Endothelial cell of umbilical vein (primary cell): ENCODE measurements at places on chromosomes 3 and 15. TPM values are rescaled to one million over a fixed set of nuclear protein-coding genes. Genes with fewer than 3 reads are reported as not detected.

GRCh38 chr3:153396581-153396980, 234.6 kb downstream of the RAP2B start:
- DNase-seq = no peak

- no peak for DNase-seq
Measured at GRCh38 chr3:102483556-102483955, 48.7 kb downstream of the ZPLD1 start.

DNA sequence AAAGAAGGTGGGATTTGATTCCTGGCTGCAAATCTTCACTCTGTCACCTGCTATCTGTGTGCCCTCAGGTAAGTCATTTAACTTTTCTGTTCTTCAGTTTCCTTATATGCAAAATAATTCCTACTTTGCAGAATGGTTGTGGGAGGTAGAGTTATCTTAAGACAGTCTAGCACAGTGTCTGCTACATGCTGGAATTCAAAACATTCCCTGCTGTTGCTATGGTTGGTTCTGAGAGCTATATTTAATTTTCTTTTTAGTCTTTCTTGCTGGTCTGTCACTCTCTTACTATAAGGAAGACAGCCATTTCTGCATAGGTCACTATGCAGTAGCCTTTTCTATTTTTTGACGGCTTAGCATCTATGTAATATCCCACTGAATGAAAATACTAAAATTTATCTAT, 4.0 kb upstream of the ADPGK start:
- DNase-seq = no peak

TMEM207 gene
- total RNA-seq = not detected in 2 replicates

DNA sequence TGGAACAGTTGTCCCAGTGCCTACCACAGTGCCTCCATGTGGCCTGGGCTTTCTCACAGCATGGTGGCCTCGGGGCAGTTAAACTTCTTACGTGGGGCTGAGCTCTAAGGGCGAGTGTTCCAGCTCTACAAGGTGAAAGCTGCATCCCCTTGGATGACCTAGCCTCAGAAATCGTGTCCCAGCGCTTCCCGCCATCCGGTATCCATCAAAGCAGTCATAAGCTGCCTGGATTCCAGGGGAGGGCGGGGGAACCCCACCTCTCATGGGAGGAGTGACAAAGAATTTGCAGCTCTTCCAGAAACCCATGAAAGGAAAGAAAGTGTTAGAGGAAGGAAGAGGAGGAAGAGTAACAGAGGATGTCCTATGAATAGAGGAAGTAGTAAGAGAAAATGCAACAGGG, 45.8 kb upstream of the CCDC174 start:
- DNase-seq = no peak

- no peak for DNase-seq
Measured at GRCh38 chr3:48926425-48927392, 8.1 kb downstream of the ARIH2 start.

GRCh38 chr3:17190353-17191078, 305.8 kb downstream of the PLCL2 start:
- DNase-seq = no peak

DNA sequence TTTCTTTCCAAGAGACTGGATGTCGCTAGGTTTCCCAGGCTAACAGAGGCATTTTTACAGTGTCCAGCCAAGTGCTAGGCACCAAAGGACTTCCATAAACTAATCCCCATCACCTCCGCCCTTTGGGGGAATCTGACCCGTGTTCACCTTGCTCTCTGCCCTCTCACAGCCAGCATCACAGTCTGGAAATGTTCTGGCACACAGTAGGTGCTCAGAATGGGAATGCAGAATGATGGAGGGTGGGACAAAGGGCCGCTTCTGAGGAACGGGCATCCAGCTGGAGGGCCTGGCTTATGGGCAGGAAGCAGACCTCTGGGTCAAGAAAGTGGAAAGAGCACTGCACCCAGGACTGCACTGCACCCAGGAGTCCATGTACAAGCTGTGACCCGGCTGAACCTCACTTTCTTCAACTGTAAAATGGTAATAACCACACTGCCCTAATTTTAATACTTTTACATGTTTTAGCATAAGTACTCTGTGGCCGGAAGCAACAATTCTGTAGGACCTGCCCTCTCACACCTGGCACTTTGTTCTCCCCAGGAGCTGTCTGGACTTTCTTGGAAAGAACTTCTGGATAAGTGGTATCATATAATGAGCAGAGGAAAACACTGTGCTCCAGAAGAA, 901 bp upstream of the NMB start:
- no peak for DNase-seq

DNA sequence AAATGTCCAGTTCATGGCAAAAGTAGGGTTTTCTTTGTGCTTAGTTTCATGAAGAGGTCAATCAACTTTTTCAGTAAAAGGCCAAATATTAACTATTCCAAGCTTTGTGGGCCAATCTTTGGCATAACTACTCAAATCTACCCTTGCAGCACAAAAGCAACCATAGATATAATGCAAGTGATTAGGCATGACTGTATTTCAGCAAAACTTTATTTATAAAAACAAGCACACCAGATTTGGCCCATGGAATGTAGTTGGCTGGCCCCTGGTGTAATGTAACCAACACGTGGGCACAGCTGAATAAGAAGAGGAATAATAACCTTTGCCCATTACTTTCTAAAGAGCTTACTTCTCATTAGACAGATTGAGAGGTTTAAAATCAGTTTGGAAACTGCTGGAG, 50.6 kb downstream of the CASR start:
- DNase-seq = no peak

DNA sequence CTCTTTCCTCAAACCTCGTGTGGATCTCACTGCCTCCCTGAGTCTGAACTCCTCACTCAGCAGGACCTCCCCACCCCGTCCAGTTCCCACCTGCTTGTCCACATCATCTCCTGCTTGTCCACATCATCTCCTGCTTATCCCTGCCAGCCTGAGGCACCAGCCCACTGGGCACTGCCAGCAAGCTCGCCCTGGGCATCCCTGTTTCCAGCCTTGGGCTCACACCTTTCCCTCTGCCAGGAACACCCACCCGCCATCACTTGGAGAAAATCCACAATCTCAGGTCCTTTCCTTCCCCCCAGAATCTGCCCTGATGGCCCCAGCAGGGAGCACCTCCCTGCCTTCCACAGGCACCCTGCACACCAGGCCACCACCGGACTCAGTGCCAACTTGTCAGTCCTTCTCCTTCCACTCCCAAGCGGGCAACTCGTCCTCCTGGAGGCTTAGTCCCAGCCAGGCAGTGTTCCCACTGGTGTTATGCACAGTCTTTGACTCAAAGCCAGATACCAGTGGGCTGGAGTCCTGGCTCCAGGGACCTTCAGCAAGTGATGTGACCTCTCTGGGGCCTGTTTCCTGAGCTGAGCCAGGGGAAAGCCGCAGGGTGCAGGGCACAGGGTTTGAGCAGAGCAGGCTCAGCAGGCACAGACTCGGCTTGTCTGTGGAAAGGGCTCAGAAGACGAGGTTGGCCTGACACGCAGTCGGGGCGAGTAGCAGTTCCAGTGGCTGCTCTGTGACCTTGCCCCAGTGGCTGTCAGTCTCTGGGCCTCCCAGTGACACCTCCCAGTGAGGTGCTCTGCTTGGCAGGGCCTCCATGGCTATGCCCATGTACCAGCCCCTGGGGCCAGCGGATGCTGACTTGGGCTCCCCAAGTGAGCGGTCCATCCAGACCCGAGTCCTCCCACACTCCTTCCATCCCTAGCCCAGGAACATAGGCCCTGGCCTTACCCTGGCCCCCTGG, 9.5 kb upstream of the MESP2 start:
- no peak for DNase-seq

SPATA16 gene
- not detected in 2 replicates for total RNA-seq
